Activated CD4-positive, alpha-beta T cell treated with anti-CD3 and anti-CD28 coated beads for 4 hours (primary cell): ENCODE measurements at places on chromosomes 2 and 18.

DNA sequence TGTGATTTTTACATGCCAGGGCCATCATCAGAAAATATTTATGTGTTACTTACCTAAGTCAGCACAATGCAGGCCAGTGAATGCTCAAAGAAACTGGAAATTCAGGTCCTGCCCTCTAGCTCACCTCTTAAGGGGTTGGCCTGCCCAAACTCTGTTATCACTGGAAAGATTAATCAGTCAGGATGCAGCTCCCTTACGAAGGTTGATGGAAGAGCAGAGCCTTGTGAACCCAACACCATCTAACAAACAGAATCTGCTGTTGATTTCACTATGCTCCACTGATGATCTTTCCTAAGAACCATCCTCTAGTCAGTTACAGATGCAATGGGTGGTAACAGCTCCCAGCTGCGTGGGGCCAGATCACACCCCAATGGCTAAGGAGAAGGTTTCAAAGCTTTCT, 38.2 kb downstream of the SOX11 start:
- no peak for DNase-seq

- DNase-seq: no peak
Measured at GRCh38 chr2:56287508-56287907, 103.7 kb downstream of the CCDC85A start.

- no peak for DNase-seq
Measured at GRCh38 chr2:88658326-88658725, 31.1 kb upstream of the EIF2AK3 start.

DNA sequence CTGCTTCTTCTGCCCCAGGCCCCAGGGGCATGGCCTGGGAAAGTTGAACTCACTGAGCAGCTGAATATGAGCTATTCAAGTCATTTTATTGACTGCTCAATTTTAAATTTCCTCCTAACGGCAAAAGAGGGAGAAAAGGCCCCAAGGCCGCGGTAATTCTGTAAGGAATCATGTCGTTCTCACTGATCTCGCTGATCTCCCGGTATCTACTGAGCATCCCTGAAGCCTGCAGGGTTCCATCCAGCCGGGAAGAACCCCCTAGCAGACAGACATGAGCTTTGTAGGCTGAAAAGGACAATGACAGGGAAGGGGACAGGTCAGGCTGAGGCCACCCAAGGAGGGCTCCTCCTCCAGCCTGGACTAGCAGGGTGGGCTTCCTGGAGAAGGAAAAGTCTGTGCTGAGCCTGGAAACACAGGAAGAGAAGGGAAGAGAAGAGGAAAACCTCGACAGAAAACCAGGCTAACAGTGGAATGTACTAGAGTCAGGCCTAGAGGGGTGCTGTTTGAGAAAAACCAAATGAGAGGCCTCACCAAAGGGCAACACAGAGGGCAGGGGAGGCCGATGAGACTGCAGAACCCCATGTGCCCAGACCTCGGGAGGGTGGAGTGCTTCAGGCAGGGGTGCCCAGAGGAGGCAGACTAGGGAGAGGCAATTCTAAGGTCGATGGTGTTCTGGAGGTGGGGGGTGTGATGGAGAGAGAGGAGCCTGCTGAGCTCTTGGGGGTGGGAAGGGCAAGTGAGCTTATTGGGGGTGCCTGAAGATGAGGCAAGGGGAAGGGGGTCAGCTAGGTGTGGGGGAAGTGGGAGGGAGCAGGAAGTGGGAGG, 2.9 kb upstream of the NPPC start:
- DNase-seq: no peak
